ENCODE measurements at places on chromosomes 3 and 15. TPM values are rescaled to one million over a fixed set of nuclear protein-coding genes. Genes with fewer than 3 reads are reported as not detected.

The IL5RA gene
- not detected for total RNA-seq

The EIF4E3 gene
- total RNA-seq: 14.3 TPM

DNA sequence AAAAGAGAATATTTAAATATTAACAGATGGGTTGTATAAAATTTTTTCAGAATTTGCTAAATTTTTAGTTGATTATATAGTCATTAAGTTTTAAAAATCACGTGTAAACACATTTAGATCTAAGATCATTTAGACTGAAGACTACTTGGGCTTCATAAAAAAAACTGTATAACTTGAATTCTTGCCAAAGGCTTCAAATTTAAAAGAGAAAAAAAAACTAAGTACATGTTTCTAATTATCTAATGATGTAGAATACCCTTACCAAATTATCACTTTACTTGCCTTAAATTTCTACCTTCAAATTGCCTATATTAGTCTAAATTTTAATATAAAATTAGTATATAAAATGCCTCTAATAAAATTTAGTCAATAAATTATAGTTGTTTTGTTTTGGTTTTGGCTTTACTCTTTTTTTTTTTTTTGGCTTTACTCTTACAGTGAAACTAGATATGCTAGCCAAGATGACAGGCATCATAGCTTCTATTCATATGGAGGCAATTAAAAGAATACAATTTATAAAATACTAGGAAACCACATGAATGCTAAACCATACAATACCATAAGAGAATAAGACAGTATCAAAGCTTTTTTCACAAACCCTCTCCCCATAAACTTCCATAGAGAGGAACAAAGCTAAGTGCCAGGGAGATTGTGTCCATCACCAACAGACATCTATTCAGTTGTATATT is 183.1 kb upstream of the KCNMB2 start:
- H3K36me3 ChIP-seq: no peaks in the 10 kb centered on the region
- no peak overlapping the region for H3K4me3 ChIP-seq
- no peak for DNase-seq

DNA sequence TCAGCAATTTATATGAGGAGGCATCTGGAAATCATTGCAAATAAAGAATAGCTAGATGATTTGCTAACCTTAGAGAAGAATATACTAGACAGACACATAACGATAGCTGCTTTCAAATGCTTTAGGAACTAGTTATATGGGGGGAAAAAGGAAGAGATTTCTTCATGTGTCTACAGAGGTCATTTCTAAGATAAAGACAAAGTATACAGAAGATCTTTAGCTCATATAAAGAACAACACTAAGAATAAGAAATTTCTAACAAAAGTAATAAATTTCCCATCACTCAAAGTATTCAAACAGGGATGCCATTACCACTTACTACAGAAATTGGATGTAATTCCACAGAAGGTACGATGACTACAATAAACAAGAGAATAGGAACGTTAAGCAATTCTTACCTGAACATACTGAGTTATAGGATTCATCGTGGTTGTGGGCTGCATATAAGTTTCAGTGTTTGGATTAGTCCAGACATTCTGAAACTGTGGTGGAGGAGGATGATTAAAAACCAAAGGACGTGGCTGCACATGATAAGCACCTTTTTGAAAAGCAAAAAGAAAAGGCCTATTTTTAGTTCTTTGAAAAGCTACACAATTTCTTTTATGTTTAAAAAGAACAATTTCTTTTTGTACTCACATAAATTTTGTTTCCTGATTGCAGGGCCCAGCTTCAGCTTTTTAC is 8.7 kb downstream of the DAZL start:
- no peaks in the 10 kb centered on the region for H3K4me1 ChIP-seq
- no peak overlapping the region for H3K27ac ChIP-seq
- no peaks in the 10 kb centered on the region for H3K36me3 ChIP-seq

GRCh38 chr15:31024330-31024729 is 32.9 kb upstream of the MTMR10 start:
- H3K4me1 ChIP-seq: peaks cover 10% of the 10 kb centered on the region
- H3K27ac ChIP-seq: peak overlapping the region; percentile 51
- peak; percentile 57 for DNase-seq
- no peaks in the 10 kb centered on the region for H3K27me3 ChIP-seq
- H3K4me3 ChIP-seq: no peak overlapping the region
- H3K36me3 ChIP-seq: no peaks in the 10 kb centered on the region

All from H1 (cell line).